ENCODE measurements at places on chromosomes 4 and X.
A peak's percentile ranks its signal among the peaks of the same experiment; 100 is the strongest.

- no peak for DNase-seq
These were observed 108.9 kb downstream of the DLG3 start for GRCh38 chrX:70553516-70553915.

DNA sequence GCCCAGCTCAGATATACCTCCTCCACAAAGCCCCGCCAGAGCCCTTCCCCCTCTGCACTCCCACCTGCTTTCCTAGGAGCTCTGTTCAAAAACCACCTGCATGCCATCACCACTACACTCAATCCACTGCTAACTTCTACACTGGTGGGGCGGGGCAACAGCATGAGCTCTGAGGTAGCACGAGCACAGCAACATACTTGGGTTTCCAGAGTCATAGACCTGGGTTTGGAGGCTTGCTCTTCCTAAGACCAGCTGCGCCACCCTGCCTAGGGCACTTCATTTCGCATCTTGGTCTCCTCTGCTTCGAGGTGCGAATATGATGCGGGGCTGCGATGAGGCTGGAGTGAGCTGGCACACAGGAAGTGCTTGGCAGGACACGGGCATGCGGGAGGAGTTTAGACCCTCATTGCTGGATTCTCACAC is 3.6 kb downstream of the SASH3 start:
- DNase-seq: no peak

DNA sequence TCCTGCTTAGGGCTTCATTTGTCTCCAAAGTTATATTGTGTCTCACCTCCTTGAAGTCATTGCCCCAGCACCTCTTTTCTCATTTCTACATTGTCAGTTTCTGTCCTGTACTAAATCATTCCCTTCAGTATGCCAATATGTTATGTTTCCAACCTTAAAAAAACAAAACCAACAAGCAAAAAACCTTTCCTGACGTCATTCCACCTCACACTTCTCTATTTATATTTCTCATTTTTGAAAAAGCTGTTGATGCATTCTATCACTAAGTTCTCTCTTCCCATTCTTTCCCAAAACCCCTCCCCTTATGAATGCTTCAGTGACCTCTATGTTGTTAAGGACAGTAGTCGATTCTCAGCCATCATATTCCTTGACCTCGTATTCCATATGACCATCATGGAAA is 98.7 kb upstream of the ARHGAP24 start:
- DNase-seq: no peak

DNA sequence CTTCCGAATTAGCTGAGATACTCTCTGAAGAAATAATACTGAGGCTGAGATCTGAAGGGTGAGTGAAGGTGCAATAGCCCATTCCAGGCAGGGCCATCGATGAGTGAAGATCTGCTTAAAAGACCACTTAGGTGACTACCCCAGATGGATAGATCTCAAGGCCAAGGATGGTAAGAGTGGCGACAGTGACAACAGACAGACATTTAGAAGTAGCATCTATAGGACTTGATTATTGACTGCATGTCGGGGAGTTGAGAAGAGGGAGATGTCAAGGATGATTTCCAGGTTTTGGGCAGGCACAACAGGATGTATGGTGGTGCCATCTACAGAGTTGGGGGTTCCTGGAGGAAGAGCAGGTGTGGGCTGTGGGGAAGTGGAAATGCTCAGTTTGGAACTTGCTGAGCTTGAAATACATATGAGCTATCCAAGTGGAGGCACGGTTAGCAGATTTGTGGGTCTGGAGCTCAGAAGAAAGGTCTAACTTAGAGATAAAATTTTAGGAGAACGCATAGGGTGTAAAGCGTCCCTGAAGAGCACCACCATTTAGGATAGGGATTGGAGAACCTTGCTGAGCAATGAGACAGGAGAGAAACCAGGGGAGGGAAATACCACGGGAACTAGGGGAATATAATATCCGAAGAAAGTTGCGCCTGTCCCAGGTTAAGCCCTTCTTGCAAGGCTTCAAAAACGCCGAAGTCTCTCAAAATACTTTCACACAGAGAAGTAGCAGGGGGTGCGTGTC is 688 bp downstream of the UFSP2 start:
- no peak for DNase-seq

- DNase-seq: peak; percentile 60
These were observed 1.3 kb downstream of the RBM10 start for GRCh38 chrX:47146121-47146935.

- DNase-seq: no peak
These were observed 78.8 kb upstream of the BANK1 start for GRCh38 chr4:101711590-101712260.

- no peak for DNase-seq
These were observed 63.7 kb upstream of the TLR2 start for GRCh38 chr4:153620352-153620751.

DNA sequence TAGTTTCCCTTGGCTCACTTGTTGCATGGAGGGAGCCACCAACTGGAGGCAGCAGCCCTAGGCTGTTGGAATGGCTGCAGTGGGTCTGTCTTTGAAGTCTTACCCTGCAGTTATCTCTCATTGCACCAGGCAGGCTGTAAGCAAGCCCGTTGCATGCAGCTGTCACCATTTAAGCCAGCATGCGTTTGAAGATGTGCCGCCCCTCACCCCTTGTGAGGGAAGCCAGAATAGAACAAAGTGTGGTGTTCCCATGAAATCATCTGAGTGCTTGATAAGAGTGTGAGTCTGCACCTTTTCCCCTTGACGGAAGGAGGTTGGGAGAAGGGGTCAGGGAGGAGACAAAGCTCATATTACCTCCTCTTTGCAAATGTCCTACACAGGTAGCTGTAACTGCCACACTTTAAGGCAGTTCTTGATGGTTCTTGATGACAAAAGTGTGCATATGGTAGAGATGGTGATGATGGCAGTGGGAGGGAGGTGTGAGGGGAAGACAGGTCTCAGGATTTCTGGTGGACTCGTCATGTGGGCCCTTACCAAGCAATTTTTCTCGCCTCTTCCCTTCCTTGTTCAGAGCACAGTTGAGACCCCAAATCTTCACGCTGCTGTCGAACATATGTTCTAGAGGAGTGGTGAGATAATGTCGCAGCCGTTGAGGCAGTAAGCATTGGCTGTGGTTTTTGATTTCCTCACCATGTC is 191.4 kb upstream of the LEF1 start:
- no peak for DNase-seq

- DNase-seq: no peak
These were observed 7.7 kb downstream of the FAM3A start for GRCh38 chrX:154508384-154508745.

- no peak for DNase-seq
These were observed 82.1 kb downstream of the GUCY2F start for GRCh38 chrX:109399831-109400230.

- no peak for DNase-seq
These were observed 46.1 kb downstream of the CXorf58 start for GRCh38 chrX:23953908-23954269.
